ENCODE measurements at places on chromosomes 5 and 9.

DNA sequence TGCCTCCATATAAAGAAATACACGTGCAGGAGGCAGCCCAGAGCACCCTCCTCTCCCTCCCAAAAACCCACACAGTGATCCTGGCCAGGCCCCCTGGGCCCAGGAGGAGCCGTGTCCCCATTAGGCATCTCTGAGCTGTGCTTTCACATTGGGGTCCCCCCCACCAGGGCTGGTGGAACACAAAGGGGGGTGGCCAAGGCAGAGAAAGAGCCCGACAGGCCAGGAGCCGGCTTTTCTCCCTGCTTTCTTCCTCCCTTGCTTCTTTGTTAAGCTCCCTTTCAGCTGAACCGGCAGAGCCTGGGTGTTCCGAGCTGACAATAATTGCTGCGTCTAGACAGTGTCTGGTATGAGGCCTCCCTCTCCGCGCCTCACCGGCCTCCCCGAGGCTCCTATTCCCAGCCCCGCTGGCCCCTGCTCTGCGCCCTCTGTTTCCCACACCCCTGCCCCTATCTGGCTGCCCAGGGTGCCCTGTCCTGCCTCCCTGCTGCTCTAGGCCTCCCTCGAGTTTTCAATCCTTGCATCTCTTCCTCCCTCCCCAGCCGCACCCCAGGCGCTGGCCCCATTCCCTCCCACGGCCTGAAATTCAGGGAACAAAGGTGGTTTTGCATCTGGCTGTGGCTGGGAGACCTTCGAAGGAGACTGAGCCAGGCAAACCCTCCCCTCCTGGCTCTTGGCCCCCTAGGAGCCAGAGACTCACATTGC, 120.6 kb downstream of the C9orf50 start:
- DNase-seq = no peak

DNA sequence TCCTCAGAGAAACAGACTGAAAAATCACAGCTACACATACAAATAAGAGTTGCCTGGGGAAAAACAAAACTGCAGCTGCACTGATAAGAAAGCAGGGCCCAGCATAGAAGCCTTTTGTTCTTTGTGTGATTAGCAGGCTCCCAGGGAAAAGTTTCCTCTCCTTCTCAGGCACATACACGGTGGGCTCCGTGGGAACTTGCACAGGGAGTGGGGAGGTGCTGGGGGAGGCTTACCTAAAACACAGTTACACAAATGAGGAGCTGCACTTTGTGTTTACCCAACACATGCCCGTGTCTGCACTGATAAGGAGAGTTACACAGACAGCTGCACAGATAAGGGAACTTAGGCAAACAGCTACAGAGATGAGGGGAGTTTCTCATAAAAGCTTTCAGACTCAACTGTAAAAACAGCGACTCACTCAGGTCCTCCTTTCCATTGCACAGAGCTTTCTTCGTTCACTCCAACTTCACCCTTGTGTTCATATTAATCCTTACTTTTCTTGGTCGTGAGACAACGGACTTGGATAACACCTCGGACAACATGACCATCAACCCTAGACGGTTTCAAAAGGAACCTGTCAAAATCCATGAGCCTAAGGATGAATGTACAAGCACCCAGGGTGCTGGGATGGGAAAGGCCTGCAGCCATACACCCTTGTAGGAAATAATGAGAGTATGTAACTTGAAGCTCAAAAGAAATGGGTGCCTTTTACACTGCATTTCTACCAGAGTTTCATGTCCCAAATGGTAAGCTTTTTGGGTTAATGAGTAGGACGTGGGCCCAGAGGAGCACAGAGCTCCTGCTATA, 50.8 kb downstream of the SERINC5 start:
- DNase-seq = no peak

DNA sequence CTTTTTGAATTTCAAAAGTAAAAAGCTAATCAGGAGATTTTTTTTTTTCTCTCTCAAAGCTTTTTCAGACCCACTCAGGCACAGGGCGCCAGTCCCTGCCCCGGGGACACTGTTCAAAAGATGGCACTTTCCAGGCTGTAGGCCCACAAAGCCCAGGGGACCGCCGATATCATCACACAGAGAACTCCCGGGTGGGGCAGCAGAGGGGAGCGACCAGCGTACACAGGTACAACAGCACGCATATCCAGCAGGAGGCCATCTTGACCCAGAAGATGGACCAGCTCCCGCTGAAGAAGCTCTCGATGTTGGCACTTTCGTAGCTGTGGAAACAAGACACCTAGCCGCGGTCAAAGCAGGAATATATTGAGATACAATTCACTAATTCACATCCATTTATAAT, 108.3 kb downstream of the THBS4 start:
- no peak for DNase-seq

DNA sequence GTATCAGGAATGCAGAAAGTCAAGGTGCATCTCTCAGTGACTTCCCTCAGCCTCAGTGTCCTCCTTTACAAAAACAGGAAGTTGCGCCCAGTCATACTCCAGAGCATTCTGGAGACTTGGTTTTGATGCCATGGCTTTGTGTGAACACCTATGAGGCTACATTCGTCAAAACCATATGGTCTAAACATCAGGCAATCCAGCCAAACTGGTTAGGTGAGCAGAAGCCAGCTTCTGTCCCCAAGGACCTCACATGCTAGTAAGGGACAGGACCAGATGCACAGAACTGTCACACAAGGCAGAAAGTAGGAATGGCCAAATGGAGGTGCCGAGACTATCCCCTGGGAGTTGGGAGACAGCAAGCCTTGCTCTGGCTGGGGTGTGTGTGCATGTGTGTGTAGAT, 217.2 kb downstream of the MELK start:
- DNase-seq = no peak

DNA sequence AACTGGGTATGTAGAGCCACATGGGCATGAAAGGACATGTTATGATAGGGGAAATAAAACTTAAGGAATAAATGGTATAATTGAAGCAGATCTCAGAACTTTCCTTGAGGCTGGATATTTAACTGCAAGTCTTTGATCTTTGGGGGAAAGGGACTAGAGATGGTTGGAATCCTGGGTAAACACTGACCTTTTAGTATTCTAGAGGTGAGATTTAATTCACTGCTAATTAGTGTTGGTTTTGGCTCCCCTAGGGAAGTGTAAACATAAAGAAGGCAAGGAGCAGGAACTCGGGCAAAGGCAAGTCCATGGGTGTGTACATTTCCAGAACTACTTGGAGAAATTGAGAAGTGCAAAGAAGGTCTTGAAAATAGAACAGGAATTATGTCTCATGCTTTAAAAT, 16.6 kb downstream of the NIM1K start:
- DNase-seq = no peak

GRCh38 chr9:89145097-89145496, 33.5 kb downstream of the SHC3 start:
- DNase-seq = no peak

- DNase-seq = no peak
Measured at GRCh38 chr5:154273963-154274827, 83.7 kb downstream of the GALNT10 start.

DNA sequence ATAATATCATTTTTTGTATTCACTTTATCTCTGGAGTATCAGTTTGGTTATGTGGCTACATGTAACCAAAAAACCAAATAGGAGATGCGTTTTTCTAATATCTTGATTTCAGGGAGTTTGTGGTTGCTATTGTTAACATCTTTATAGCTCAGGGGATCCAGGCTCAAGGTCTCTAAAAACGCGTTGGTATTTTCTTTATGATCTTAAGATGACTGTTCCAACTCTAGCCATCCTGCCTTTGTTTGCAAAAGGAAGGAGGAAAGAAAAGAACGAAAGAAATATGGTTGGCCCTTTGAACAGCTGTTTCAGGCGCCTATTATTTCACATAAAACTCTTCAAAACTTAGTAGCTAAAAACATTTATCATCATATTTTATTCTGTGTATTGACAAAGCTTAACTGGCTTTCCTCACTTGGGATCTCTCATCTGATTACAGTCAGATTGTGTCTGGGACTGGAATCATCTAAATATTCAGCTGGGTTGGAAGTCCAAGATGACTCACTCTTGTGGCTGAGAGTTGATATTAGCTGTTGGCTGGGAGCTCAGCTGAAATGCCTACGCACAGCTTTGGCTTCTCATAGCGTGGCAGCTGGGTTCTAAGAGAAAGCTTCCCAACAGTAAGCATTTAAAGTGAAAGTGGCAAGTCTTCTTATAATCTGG, 60.1 kb downstream of the FAM174A start:
- no peak for DNase-seq

- DNase-seq = no peak
Measured at GRCh38 chr9:91818225-91818585, 131.8 kb downstream of the ROR2 start.

DNA sequence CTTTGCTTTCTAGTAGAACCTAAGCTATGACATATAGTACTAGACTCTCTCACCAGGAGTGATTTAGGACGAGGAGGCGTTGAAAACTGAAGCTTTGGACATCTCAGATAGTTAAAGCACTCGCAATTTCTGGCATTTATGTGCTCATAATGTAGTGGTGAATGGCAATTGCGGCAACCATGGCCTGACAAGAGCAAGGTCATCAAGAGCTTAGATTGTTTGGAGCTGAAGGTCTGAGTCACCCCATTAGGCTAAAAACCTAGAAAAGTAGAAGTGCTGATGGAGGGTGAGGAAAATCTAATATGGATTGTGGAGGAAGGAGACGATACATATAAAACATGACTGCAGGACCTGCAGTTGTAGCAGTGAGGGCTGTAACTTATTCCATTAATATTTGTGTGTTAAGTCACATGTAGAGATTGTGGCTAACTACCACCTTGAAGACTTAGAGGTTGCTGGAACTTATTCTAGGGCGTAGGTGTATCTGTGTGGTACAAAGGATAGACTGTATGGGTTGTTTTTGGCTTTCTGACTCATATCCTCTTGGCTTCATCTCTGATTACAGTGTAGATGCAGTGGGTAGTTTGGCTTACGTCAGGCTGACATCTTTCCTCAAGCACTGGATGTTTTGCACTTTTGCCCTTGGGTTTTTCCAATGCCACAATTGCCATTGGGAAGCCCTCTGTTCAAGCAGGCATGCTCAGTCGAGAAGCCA, 138.9 kb upstream of the CDKN2B start:
- DNase-seq = no peak

GRCh38 chr5:157463081-157463480, 3.1 kb downstream of the NIPAL4 start:
- DNase-seq = no peak

- DNase-seq = no peak
Measured at GRCh38 chr5:157175071-157175612, 5.5 kb upstream of the ITK start.

DNA sequence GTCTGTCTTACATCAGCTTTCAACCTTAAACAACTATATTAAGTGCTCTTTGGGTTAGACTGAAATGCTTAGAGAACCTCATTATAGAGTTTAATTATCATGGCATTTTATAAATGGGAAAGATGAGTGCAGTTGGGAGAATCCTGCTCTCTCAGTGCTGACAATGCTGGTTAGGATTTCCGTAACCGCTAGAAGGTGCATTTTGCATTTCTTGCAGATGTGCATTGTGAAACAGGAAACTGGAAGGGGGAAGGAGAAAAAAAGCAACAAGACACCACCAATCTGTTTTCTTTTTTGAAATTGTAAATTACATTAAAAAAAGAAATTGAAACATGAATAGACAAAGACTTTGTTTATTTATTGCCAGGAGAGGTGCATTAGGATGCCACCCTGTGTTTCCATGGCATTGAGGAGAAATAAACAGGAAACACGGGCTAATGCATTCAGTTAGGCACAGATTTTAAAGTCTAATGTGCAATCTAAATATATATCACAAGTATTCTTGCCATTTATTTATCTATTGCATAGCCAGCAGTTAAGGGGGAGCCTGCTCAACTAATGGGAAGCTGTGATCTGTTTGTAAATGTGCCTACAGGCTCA, 478.9 kb downstream of the PSAT1 start:
- DNase-seq = no peak

DNA sequence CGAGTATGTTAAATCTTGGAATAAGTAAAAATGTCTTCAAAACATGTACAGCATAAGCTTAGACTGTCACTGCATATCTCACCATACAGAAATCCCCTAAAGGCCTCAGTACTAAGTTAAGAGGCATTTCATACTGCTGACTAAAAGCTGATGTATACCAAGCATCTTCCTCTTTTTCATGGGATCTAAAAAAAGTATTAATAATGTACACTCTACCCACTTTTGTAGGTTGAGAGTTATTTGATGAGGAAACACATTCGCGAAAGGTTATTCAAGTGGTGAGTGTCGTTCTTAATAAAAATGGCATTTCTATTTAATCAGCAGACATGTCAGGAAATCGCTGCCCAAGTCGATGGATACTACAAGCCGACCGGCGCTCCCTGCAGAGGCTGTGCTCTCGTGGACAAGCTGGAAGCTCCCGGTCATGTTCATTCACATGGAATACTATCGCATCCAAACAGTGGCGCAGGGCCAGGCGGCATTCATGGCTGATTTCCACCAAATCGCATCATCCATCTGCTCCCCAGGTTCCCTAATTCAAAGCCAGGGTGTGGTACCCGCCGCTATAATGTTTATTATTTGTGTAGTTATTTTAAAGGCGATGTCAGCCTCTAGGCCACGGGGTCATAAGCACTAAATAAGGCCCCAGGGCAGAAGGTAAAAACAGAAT, 724 bp downstream of the SGTB start:
- DNase-seq = no peak

DNA sequence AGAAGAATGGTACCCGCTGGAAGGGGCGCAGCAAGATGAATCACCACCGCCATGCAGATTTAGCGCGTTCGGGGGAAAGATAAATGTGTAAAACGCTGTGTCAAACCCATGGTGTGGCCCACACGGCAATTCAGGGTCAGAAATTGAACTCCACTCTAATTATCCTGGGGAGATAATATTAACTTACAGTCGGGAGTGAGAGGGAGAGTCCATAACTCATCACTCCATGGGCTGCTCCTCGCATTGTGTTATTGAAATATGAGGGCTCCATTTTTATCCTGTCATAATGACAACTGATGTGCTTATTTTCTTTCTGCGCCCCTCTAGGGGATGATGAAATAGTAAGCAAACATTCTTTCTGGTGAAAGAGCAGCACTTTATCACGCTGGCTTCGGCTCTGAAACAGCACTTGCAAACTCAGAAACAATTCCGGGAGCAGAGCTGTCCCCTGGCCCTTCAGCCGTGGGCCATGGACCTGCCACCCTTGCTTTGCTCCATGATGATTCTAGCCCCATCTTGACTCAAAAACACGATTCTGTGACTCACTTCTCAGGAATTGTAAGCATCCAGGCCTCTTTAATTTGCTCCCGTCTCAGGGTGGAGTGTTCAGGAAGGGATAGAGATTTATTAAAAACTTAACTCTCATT, 431.6 kb downstream of the IRX1 start:
- no peak for DNase-seq

- DNase-seq = no peak
Measured at GRCh38 chr5:111628901-111629300, 116.6 kb upstream of the STARD4 start.

DNA sequence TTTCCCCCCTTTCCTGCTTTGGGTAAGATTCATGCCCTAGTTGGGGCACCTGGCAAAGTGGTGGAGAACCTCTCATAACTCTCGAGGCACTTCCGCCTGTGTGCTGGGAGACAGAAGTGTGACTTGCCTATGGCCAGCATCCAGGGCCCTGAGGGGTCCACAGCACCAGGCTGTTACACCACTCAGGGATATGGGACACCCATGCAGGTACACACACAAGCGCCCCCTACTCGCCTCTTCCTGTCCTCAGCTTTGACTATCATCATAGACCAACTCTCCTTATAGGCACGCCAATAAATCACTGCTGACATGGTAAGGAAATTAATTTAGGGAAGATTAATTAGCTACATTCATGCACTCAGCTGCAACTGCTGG, 45.4 kb downstream of the SHB start:
- no peak for DNase-seq

All from stimulated activated CD8-positive, alpha-beta memory T cell treated with anti-CD3 and anti-CD28 coated beads, Interleukin-15, amount 100 ng/mL, for 4 hours (primary cell).